ENCODE measurements at places on chromosomes 12 and 14. TPM values are rescaled to one million over a fixed set of nuclear protein-coding genes. Genes with fewer than 3 reads are reported as not detected.
A peak's percentile ranks its signal among the peaks of the same experiment; 100 is the strongest.

The PELI2 gene
- 0.11 TPM for total RNA-seq

- H3K27ac ChIP-seq, result no peak overlapping the region
- H3K4me1 ChIP-seq, result peaks cover 23% of the 10 kb centered on the region
- DNase-seq, result no peak
- no peaks in the 10 kb centered on the region for H3K27me3 ChIP-seq
- H3K36me3 ChIP-seq, result no peaks in the 10 kb centered on the region
Measured at GRCh38 chr14:34175574-34175973, 224.7 kb upstream of the EGLN3 start.

The APOLD1 gene
- 3.5 TPM for total RNA-seq

- no peak for DNase-seq
- H3K4me1 ChIP-seq, result no peaks in the 10 kb centered on the region
- H3K36me3 ChIP-seq, result no peaks in the 10 kb centered on the region
- H3K27me3 ChIP-seq, result no peaks in the 10 kb centered on the region
- H3K4me3 ChIP-seq, result no peak overlapping the region
Measured at GRCh38 chr12:1731019-1731687, 40.3 kb downstream of the ADIPOR2 start.

DNA sequence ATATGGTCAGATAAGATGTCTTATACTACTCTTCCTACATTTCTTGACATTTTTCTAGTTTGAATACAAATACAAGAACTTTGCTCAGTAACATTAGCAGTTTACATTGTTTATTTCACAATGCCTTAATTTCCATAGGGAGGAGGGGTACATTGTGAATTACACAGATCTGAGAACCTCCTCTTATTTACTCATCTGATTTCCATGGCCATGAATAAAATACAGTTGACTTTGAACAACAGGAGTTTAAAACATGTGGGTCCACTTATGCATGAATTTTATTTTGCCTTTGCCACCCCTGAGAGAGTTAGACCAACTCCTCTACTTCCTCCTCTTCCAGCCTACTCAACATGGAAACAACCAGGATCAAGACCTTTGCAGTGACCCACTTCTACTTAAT lies 67.7 kb downstream of the MGST1 start:
- H3K4me1 ChIP-seq, result no peaks in the 10 kb centered on the region
- no peaks in the 10 kb centered on the region for H3K27me3 ChIP-seq
- H3K27ac ChIP-seq, result no peak overlapping the region
- H3K36me3 ChIP-seq, result no peaks in the 10 kb centered on the region
- DNase-seq, result no peak

- H3K4me3 ChIP-seq, result peak overlapping the region; percentile 62
- H3K4me1 ChIP-seq, result peaks cover 62% of the 10 kb centered on the region
- peak overlapping the region; percentile 99 for H3K27ac ChIP-seq
- H3K27me3 ChIP-seq, result no peaks in the 10 kb centered on the region
- DNase-seq, result peak; percentile 86
- no peaks in the 10 kb centered on the region for H3K36me3 ChIP-seq
Measured at GRCh38 chr14:104680806-104681688, 8.4 kb upstream of the INF2 start.

DNA sequence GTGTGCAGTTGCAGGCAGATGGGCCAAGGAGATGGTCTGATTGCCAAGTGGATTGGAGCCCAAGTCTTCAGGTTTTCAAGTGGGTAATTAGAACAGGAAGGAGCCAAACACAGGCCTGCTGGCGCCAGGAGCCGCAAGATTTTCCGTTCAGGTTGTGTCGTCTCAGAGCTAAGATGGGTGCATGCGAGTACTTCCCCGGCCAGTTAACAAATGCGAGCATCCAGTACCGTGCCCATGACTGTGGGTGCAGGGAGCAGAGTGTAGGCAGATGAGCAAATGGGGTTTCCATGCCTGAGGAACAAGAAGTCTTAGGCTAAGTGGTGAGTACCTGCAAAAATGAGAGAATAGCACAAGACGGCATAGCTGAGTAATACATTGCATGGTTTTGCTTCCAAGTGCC lies 90.5 kb downstream of the CHST11 start:
- H3K4me1 ChIP-seq, result no peaks in the 10 kb centered on the region
- no peak overlapping the region for H3K4me3 ChIP-seq
- no peaks in the 10 kb centered on the region for H3K36me3 ChIP-seq

DNA sequence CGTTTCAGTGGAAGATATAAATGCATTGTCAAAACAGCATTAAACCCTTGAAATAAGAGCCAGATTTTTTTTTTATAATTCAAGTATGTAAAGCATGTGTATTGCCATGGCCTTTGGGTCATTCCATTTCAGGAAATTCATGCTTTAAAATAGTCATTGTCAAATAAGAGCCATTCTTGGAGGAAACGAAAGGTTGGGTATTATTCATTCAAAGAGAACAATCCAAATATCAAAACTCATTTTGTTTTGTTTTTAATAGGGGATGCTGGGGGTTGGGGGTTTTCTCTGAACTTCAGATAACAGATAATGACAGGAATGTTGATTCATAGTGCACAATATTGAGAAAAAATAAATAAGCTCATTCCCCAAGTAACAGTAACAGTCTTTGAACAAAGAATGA lies 174.4 kb upstream of the NUDT4 start:
- H3K4me3 ChIP-seq, result no peak overlapping the region
- H3K27ac ChIP-seq, result no peak overlapping the region
- H3K27me3 ChIP-seq, result no peaks in the 10 kb centered on the region

All from PC-3 (cell line).